ENCODE measurements at places on chromosomes 12 and 14.
A peak's percentile ranks its signal among the peaks of the same experiment; 100 is the strongest.

- no peak for DNase-seq
These were observed 208.6 kb downstream of the CALM1 start for GRCh38 chr14:90605430-90605829.

DNA sequence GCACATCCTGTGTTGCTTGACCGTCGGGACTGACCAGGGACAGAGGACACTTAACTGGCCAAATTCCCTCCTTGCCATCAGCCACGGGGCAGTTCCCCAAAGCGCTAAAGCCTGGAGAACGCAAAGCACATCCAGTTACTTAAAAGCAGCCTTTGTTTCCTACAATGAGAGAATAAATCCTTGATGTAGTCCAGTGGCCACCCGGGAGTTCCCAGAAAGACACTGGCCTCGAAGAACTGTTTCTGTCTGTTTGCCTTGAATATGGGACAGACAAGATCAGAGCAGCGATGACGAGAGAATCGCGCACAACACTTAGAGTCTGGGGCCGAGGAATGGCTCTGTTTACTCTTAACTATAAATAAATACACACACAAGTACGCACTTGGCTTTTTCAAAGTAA is 102.2 kb downstream of the TNFAIP2 start:
- DNase-seq = no peak

GRCh38 chr12:70120970-70121369 is 122.3 kb upstream of the CNOT2 start:
- DNase-seq = peak; percentile 10

DNA sequence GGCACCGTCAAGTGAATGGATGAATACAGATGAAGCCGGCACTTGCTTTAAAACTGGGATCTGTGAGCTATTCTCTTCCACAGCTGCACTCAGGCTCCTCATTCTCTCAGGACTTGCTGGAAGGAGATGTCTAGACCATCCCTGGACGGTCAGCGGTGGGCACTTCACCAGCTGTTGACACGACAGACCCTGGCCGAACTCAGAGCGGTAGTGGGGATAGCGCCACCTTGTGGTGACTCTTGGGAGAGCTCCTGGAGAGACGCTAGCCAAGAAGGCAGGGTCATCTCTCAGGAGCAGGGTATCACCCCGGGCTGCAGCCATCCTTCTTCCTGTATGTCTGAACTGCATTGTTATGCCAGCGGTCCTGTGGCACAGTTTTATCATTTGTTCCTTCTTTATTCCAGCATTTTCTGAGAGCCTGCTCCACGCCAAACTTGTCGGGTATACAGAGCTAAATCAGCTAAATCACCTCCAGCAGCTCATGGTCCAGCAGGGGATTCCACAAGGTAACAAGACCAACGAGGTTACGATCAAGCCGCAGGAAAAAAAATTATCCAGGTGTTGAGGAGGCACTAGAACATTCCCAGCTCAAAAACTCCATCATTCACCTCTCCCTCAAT is 10.0 kb downstream of the WNT1 start:
- no peak for DNase-seq

- DNase-seq = no peak
These were observed 122.7 kb upstream of the SLCO1C1 start for GRCh38 chr12:20572451-20572850.

DNA sequence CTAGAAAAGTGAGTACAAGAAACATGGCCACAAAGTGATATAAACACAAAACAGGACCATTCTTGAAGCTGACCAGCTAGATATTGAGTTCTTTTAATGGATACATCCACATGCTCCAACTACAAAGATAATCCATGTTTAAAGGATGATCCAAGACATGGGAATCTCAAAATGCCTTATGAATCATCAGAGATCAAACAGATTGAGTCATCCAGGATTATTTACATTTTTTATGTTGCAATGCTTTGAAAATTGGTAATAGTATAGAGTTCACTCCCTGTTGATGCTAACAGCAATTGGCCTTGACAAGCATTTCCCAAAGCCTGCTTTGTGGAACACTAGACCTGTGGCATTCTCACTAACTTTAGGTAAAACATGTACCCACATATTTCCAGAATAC is 293.0 kb upstream of the TBX3 start:
- no peak for DNase-seq

DNA sequence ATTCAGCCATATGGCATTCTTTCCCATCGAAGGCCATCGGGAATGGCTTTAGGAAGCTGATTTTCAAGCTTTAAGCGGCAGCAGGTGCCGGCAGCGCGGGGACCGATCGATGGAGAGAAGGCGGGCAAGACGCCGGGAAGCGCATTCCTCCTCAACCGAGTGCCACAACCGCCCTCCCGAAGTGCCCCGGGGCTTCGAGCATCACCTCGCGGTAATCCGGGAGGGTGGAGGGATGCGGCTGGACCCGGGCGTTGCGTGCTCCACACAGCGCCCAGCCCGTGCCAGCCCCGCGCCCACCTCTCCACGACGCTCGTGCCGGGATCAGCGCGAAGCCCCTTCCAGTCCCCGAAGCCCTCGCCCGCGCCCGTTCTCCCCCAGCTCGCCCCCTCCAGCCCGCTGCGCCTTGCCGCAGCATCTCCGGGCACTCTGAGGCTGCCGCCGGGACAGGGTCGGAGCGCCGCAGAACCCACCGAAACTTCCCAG is 3.2 kb downstream of the USP44 start:
- DNase-seq = peak; percentile 85

- no peak for DNase-seq
These were observed 1.0 kb upstream of the NR4A1 start for GRCh38 chr12:52050116-52050757.

DNA sequence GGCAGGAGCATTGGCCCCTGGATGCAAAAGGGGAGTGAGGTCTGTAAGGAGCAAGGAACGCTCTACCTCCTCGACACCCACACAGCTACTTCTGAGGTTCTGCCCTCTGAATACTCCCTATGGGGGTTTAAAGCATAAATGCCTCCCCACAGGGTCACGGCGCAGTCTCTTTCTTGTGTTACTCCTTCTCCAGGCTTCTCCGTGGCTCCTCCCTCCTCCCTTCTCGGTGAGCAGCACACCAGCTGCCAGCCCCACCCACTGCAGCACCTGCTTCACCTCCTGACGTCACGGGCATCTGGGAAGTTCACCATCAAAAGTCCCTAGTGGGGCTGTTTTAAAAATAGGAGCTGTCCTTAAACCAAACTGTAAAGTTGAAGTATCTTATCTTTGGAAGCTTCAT is 67.3 kb downstream of the SPTB start:
- DNase-seq = peak; percentile 53

- no peak for DNase-seq
These were observed 348.5 kb upstream of the RGS6 start for GRCh38 chr14:71583705-71584104.

GRCh38 chr12:14373217-14373616 is 7.7 kb downstream of the ATF7IP start:
- no peak for DNase-seq

- no peak for DNase-seq
These were observed 101.1 kb downstream of the OTX2 start for GRCh38 chr14:56709201-56709600.

DNA sequence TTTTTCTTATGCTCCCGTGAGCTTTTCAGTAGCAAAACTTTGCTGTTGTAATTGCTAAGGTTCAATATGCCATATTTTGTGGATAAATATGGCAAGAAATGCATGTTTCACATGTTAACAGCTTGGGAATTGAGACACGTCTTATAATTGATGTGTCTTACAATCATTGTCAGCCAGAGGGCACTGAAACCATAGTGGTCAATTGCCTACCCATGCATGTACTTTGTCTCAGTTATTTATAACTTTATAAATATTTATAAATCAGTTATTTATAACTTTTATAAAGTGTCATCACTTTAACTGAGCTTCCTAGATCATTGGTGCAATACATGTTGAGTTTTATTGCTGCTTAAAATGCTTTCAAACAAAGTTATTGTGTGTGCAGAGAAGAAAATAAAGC is 82.0 kb downstream of the CATSPERB start:
- DNase-seq = peak; percentile 56

DNA sequence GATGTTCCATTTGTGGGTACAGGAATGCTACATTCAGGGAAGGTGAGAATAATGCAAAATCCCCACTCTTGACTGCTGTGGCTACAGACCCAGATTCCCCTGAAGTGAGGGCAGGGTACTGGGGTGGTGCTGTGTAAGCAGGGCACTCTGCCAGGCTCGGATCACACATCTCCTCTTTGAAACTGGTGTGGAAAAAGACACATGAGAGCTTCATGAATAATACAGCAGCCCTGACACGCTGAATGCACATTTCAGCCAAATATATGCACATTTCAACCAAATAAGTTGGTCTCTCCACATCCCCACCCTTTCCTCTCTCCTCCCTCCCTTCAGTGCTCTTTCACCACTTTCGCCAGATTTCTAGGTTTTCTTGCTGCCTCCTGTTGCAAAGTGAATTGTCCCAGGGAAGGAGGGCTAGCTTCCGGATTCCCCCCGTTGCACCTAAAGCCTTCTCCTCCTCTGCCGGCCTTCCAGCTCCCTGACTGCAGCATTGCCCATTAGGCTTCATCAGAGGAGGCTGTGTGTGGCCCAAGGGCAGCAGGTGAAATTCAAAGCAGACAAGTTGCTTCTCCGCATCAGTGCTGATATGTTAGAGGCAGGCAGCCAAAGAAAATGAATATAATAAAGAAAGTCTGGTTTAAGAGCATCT is 118.2 kb upstream of the TMCC3 start:
- DNase-seq = no peak

DNA sequence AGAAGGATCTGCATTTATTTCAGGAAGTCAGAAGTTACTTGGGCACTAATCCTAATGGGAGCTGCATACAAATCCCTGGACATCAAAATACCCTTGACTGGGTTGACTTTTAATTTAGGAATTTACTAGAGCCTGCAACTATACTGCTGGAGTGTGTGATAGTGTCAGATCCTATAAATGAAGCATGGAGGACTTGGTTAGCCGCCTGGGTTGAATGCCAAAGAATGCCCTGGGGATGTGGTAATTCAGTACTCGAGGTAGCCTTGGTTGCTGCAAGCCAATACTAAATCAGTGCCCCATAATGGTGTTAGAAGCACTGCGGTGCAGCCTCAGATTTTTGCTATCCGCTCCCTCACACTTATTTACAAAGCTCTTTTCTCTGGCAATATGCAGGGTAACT is 184.9 kb downstream of the CAPZA3 start:
- DNase-seq = no peak

DNA sequence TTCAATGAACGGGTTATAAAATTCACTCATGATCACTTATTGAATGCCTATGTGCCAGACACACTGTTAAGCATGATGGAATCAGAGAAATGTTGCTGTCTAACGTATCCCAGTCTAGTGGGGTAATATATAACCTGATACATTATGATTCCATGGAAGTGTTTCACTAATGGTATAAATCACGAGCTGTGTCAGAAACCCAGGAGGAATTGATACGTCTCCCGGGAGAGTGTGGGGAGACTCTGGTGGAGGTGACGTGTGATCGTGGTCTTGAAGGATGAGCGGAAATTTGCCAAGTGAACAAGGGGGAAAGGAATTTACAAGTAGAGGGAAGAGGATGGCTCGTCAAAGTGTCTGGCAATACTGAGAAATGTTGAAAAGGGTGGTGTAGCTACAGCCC is 26.5 kb downstream of the MANSC1 start:
- no peak for DNase-seq

- DNase-seq = peak; percentile 78
These were observed 32.8 kb upstream of the TOMM20L start for GRCh38 chr14:58362798-58363412.

GRCh38 chr12:70338531-70338930 is 27.6 kb upstream of the KCNMB4 start:
- no peak for DNase-seq

- no peak for DNase-seq
These were observed 145.2 kb upstream of the BTG1 start for GRCh38 chr12:92290886-92291285.

GRCh38 chr14:70020352-70021170 is 141.3 kb downstream of the SMOC1 start:
- DNase-seq = no peak

DNA sequence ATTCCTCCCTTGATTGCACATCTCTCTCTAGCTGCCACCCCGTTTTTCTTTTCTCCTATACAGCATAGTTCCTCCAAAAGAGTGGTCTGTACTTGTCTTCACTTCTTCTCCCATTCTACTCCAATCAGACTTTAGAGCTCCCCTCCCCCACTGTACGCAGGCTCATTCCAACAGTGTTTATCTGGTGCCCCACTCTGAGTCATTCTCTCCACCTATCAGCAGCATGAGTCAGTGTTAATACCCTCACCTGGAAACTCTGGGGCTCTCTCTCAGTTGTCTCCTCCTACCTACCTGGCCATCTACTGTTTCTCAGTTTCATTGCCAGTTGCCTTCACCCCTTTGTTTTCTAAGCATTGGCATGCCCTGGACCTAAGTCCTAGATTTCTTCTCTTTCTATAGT is 175.1 kb upstream of the ARHGAP5 start:
- no peak for DNase-seq

GRCh38 chr12:70321191-70321590 is 44.9 kb upstream of the KCNMB4 start:
- DNase-seq = no peak

GRCh38 chr14:104363891-104364760 is 215.4 kb upstream of the C14orf180 start:
- DNase-seq = no peak

DNA sequence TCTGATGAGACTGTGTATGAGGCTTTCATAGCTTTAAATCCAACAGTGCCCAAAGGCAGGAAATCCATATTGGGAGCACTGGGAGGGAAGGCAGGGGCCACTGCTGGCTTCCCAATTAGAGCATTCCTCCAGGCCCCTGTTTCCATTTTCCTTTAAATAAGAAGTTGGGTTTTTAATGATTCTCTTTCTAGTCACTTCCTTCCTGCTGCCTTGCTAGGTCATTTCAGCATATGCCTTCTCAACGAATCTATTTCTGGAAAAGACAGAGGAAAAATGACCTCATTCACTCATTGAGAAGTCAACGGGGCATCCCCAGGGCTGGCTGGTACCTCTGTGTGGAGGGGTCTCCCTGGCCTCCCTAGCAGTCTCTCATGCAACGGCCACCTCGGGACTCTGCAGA is 43.5 kb downstream of the IGF1 start:
- no peak for DNase-seq

- DNase-seq = no peak
These were observed 151.6 kb downstream of the KCNA5 start for GRCh38 chr12:5195244-5195643.

DNA sequence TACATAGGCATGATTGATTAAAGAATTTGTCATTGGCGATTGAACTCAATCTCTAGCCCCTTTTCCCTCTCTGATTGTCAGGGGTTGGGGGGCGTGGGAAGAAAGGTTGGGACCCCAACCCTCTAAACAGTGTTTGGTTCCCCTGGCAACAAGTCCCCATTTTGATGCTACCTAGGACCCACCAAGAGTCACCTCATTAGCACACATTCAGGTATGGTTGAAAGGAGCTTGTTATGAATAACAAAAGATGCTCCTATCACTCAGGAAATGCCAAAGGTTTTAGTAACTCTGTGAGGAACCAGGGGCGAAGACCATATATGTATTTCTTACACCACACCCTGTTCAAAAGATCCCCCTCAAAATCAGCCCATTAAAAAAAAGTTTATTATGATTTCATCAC is 14.3 kb downstream of the RNF212B start:
- no peak for DNase-seq

Measured in NCI-H524 (cell line).